ENCODE measurements at places on chromosomes 12 and 14.

GRCh38 chr12:128709660-128710059 is 114.1 kb downstream of the SLC15A4 start:
- no peak for DNase-seq

DNA sequence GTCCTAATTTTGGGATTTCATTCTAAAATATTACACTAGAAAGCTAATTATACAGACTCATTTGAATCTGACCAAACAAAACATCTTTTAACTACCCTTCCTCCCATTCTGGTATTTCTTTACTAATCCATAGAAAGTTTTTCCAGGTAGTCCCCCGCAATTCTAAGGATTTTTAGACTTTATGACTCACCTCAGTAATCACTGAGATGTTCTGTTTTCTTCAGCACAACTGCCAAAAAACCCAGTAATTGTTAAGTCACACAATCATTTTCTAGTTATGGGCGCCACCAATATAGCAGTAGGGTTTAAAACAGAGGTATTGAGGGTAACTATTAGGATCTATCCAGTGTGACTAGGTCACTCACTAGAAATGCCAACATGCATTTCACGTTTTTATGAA is 1.6 kb upstream of the ARID4A start:
- no peak for DNase-seq

DNA sequence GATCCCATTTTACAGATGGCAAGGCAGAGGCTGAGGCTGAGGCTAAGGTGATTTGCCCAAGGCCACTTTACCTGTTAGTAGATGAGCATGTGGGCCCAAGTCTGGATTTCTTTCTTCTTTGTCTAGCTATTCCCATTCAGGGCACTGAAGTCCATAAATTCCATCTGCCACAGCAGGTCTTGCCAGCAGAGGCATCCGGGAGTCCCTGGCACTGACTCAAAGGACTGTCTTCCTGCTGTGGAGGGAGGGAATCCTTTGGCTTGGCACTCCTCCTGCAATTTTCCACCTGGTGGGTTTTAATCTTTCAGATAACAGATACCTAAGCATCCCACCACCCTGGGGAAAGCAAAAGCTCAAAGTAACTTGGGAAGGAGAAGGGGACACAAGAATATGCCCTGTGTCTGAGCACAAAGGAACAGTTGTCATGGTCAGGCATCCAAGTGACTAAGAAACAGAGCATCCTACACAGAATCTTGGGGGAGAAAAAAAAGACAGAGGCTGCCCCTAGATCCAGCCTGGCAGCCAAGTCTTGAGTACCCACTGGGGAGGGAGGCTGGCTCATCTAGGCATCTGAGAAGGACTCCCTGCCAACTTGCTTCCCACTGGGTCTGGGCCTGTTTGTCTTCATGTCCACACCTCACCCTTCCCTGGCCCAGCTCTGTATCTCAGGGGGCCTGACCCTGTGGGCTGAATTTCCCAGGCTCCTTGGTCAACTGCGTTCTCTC is 35.6 kb upstream of the CMKLR1 start:
- no peak for DNase-seq

DNA sequence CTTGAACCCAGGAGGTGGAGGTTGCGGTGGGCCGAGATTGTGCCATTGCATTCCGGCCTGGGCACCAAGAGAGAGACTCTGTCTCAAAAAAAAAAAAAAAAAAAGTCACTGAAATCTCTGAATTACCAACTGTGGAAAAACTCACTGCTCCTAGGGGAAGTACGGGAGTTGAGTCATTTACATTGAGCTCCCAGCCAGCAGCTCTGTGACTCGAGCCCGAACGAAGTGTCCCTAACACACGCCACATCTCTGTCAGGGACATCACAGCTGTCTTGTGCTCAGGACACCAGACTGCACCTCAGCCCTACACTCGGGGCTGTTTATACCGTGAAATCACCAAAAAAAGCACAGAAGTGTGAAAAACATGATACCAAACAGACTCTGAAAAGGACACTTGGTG is 21.1 kb downstream of the ATP6V0A2 start:
- no peak for DNase-seq

- DNase-seq: no peak
Observed at GRCh38 chr12:12807970-12808702, 5.0 kb upstream of the DDX47 start.

GRCh38 chr12:3803865-3804472 is 51.1 kb upstream of the CRACR2A start:
- DNase-seq: peak; percentile 18

GRCh38 chr14:31270196-31270772 is 62.7 kb upstream of the HECTD1 start:
- no peak for DNase-seq

- DNase-seq: no peak
Observed at GRCh38 chr12:125690841-125691240, 625.6 kb downstream of the AACS start.

GRCh38 chr12:116338064-116338846 is 60.8 kb upstream of the MED13L start:
- no peak for DNase-seq

DNA sequence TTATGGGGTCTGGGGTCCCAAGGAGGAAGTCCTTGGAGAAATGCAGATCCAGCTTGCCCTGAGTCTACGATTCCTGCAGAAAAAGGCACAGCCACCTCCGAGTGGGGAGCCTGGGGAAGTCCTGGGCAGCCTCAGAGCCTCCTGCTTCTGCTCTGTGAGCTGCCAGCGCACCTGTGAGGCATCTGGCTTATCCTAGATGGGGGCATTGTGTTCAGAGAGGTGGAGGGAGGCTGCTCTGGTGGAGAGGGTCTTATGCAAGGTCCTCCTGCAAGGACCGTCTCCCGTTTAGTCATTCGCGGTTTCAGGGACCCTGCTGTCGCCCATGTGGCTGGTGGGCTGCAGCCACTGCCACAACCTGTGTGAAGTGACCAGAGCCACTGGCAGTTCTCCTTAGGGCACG is 53.0 kb upstream of the PRMT8 start:
- DNase-seq: no peak

GRCh38 chr14:32230695-32231280 is 27.7 kb upstream of the RNU6-8 start:
- no peak for DNase-seq

- DNase-seq: no peak
Observed at GRCh38 chr12:575129-575502, 88.1 kb downstream of the NINJ2 start.

GRCh38 chr12:14654416-14654815 is 42.0 kb downstream of the GUCY2C start:
- no peak for DNase-seq

DNA sequence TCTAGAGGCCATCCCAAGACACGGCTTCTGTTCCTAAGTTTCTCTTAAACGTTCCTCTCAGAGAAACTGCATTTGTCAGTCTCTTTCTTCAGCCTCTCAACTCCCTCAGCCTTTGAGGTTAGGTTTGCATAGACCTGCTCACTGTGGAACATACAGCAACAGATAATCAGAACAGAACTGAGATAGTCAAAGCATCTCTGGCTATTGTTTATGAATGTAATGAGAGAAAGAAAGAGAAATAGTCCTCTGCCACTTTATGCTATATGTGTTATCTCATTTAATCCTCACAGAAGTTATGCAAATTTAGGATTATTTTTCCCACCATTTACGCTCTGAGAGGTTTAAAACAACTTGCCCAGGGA is 190.6 kb downstream of the PHLDA1 start:
- DNase-seq: no peak

GRCh38 chr14:24300326-24300980 is 803 bp downstream of the NOP9 start:
- DNase-seq: no peak

DNA sequence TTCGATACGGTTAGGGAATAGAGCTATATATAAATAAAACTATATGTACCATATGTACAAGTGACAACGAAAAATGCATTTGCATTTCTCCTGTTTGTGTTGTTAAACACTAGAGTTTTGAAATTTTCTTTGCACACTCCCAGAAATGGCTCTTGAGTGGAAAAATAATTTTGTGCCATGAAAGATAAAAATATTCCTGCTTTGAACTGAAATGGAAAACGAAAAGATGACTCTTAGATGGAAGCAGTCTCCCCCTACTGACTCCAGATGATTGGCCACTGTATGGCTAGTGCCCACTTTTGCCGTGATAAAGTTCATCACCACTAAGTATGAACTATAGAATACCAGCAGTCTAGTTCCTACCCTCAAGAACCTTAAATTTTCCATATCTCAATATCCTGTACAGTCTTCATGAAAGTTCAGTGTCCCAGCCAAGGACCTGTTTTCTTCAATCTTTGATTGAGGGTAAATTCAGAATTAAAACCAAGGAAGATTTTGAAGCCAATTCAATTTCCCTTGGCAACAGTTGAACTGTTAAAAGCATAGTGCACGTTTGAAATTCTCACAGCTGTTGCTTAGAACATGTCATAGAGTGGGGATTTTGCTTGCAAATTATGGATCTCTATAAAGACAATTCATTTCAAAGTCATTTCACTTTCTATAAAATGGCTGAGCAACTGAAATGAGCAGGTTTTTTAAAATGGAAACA is 1.6 kb upstream of the PPP2R5E start:
- DNase-seq: no peak

DNA sequence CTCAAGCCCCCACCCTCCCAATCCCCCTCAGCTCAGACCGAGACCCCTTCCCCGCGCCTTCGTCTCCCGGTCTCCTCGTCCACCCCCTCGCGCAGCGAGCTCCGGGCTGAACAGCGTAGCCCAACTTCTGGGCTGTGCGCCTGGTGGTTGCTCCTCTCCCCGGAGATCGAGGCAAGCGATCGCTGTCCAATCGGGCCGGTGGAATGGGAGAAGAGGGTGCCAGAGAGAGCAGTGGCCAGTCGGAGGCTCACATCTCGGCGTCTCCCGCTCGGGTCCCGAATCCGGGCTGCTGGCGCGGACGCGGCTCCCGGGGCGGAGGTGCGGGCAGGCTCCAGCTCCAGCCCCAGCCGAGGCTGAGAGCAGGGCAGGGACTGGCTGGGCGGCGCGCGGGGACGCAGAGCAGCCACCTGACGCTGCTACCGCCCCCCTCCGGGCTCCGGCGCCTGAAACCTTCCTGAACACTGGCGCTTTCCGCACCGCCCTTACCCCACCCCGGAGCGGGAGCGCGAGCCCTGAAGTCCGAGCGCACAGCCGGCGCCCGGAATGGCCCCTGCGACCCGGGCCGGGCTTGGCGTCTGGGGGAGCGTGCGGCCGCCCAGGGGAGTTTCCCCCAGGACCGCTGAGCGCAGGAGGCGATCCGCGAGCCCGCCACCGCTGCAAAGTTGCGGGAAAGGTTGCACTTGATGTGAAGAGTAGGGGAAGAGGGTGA is 508 bp upstream of the KCNH5 start:
- DNase-seq: peak; percentile 78

GRCh38 chr12:115697340-115697739 is 580.2 kb downstream of the MED13L start:
- no peak for DNase-seq

DNA sequence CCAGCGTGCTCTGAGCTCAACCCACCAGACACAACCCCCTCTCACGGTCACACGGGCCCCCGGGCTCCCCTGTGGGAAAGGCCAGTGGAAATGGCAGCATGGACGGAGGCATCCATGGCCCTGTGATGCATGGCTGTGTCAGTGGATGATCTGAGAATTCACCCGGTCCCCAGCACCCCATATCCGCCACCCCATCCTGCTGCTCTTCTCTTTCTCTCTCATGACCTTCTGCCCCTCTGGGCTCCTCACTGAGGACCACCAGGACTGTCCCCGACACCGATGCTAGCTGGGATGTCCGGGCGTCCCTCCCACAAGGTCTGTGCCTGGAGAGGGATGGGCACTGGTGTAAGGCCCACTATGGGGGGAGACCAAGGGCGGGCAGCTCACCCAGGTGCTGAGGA is 282.2 kb downstream of the ADGRD1 start:
- no peak for DNase-seq

DNA sequence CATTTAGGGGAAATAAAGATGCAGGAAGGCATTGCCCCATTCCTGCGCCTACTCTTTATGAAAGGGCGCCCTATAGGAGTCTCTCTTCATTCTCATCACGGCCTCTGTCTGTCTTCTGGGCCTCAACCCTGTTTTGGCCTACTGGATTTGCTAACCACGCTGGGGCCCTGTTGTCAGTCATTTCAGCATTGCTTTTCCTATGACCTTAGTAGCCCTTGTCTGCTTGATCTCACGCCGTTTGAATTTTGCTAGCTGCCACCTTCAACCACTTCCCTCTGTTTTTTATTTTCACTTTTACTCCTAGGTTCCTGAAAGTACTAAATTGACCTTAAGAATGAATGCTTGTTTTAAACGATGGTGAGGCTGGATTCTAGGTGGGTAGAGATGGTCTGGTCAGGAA is 139.0 kb downstream of the SYNE2 start:
- no peak for DNase-seq

- no peak for DNase-seq
Observed at GRCh38 chr14:34971801-34972200, 11.0 kb upstream of the SRP54 start.

DNA sequence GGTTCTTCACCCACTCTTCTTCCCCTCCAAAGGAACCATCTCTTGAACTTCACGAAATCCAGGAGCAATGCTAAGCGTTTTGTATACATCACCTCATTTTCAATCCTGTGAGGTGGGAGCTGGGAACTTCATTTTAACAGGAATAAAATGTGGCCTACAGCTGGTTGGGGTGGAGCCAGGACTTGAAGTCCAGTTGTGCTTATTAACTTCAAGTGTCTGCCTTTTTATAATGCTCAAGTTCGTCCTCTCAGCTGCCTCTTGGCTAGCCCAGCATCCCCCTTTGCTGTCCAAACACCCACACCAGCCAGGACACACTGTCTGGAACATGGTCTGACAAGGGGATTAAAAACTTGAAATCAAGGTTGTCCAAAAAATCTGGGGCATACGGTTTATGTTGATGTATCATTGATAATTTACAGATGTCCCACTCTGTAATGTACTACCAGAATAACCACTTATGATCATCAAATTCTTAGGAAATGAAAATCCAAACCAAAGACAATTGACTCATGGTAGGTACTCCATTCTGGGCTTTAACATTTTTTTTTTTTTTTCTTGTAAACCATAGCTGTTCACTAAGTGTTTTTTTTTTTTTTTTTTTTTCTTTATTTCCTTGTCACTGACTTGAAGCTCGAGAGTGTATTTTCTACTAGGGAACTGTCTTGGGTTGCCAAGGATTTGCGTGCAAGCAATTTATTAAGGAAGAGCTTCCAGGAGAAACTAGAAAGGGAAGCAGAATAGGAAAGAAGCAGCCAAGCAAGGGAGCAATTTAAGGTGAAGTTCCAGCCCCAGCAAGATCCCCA is 252.3 kb downstream of the EFCAB11 start:
- no peak for DNase-seq

- no peak for DNase-seq
Observed at GRCh38 chr12:2282318-2282717, 229.5 kb downstream of the CACNA1C start.

GRCh38 chr14:102373110-102373509 is 10.4 kb downstream of the TECPR2 start:
- no peak for DNase-seq

GRCh38 chr12:10722502-10722904 is 620 bp downstream of the YBX3 start:
- DNase-seq: no peak

GRCh38 chr14:85399186-85399585 is 130.8 kb upstream of the FLRT2 start:
- DNase-seq: no peak

GRCh38 chr12:639566-639965 is 23.7 kb downstream of the NINJ2 start:
- DNase-seq: no peak
